ENCODE measurements at places on chromosomes 11 and 22.

- no peak for DNase-seq
These were observed 46.1 kb downstream of the MYEOV start for GRCh38 chr11:69339983-69340565.

DNA sequence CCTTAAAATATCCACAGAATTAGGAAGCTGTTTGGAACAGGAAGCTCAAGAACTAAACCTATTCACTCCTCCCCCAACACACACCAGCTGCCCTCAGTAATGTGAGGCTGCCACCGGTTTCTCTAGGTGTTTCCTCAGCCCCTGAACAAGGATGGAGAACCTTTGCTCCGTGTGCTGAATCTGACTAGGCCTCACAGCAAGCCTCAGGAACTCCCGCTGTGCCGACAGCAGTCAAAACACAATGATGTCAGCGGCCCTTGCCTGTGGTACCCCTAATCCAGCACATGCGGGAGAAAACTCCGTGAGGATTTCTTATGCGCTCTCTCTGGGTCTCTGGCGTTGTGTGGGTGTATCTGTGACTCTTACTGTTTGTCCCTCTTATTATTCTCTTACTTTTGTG is 153.3 kb downstream of the EFCAB6 start:
- no peak for DNase-seq

DNA sequence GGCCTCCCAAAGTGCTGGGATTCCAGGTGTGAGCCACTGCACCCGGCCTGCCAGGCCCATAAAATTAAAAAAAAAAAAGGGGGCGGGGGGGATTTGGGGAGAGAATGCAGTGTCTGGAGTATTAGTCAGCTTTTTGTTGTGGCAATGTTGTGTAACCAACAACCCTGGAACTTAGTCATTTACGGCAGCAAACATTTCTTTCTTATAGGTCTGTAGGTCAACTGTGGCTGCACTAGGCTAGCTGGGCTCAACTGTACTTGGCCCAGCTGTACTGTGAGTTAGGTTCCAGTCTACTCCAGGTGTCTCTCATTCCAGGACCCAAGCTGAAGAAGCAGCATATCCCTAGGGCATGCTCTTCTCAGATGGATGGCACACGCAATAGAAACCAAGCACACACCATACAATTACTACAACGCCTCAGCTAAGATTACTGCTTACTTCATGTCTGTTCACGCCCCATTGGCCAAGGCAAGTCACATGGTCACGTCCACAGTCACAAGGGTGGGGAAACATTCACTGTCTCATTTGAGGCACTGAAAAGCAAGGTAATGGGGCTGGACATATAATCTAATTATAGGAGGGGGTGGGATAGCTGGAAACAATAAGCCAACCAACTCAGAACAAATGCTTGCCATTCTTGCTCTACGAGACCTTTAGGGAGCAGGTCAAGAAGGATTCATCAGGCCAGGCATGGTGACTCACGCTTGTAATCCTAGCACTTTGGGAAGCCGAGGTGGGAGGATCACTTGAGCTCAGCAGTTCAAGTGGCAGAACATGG is 10.4 kb upstream of the SPINDOC start:
- no peak for DNase-seq

DNA sequence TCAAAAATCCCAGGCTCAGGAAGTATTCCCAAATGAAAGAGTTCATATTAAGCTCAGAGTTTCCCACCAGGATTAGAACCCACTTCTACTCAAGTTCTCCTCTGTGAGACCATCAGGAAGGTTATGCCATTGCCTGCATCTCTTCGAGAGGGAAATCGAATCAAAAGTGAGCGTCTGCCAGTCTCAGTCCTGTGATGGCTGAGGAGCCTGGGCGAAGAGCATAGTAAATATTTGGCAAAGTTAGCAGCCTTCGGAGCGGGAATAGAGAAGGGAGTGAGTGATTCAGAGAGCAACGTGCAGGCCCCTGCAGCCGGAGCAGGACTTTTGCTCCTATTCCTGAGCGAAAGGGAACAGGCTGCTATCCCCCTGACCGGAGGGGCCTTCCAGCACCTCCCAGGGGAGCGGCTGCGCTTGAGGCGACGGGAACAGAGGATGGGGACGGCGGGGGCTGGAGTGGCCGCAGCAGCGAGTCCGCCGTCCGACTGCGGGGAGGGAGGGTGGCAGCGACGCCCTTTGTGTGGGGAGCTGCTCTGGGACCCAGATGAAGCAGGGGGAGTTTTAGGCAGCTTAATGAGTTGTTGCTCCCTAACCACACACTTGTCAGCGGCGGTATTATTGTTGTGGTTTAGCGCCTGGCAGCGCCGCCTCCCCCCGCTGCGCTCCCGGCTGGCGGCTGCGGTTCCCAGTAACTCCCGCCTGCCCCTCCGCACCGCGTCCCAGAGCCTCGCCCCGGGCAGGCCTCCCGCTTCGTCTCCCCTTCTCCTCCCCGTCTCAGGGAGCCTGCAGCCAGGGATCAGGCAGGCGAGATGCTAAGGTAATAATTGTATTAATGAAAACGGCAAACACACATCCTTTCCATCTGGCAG is 21.7 kb upstream of the NRGN start:
- peak; percentile 23 for DNase-seq

DNA sequence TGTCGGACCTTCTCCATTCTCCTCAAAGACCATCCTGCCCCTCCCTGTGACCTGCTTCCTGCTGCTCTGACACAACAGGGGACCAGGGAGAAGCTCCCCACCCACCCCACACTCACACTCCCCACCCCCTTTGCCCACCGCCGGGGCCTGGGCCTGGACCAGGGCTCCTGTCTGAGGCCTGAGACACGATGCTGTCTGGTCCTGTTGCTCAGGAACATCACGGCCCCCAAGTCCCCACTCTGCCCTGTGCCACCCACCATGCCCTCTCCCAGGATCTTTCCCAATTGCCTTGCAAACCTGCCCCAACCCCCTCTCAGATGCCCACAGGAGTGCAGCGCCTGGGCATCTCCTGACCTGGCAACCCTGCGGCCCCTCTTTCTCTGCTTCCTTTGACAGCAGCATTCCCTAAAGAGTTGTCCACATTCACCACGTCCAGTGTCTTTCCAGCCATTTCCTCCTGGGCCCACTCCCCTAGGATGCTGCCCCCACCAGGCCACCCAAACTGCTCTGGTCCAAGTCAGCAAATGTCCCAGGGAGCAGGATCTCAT is 10.8 kb downstream of the CSF2RB start:
- no peak for DNase-seq

- no peak for DNase-seq
These were observed 47.6 kb upstream of the PARVG start for GRCh38 chr22:44133161-44133560.

- DNase-seq, result no peak
These were observed 7.3 kb upstream of the SSTR3 start for GRCh38 chr22:37219533-37219932.

GRCh38 chr11:127392575-127392974 is 392.0 kb upstream of the KIRREL3 start:
- no peak for DNase-seq

GRCh38 chr11:126136507-126136906 is 73.8 kb upstream of the CDON start:
- no peak for DNase-seq

- peak; percentile 100 for DNase-seq
These were observed at the start of gene DRAP1 for GRCh38 chr11:65919141-65919572. Gene DRAP1, plus strand, starts transcription at chr11:65919426. Its CDS starts 76 bp downstream, at chr11:65919502.

- DNase-seq, result peak; percentile 28
These were observed 55.0 kb upstream of the USP47 start for GRCh38 chr11:11786771-11787170.

- no peak for DNase-seq
These were observed 9.4 kb downstream of the CDC45 start for GRCh38 chr22:19488884-19489843.

GRCh38 chr22:19291218-19291579 is 320 bp downstream of the CLTCL1 start:
- peak; percentile 49 for DNase-seq

DNA sequence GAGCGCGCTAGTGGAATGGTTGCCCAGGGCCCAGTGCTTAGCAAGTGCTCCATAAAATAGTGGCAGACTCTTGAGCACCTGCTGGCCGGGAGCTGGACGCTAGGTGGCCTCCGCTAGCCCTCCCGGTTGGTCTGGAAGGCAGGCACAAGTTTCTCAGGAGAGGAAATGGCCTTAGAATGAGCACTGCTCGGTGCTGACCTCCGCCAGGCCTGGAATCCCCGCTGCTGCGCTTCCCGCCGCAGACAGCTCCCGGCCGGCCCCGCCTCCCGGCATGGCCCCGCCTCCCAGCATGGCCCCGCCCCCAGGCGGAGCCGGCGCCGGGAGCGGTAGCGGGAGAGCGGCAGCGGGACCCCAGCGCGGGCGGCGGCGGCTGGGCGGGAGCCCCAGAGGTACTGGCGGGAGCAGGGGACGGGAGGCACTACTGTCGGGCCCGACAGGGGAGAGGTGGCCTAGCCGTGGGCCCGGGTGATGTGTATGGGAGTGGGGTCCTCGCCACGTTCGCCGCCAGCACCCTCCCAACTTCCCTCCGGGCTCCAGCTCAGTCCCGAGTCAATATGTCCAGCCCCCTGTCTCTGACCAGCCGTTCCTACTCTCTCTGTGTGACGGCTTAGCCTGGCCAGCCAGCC is at the start of gene SIPA1:
Gene SIPA1, plus strand, starts transcription at position 308 of the 626 bp plus-strand sequence. CDS start 2,821 bp downstream, outside the sequence.
- peak; percentile 93 for DNase-seq
